ENCODE measurements at places on chromosomes 6 and 20.
A peak's percentile ranks its signal among the peaks of the same experiment; 100 is the strongest.

GRCh38 chr20:38129893-38130609 is 35.0 kb downstream of the TGM2 start:
- DNase-seq: no peak

GRCh38 chr20:59318201-59318790 is 17.9 kb downstream of the EDN3 start:
- DNase-seq: no peak

DNA sequence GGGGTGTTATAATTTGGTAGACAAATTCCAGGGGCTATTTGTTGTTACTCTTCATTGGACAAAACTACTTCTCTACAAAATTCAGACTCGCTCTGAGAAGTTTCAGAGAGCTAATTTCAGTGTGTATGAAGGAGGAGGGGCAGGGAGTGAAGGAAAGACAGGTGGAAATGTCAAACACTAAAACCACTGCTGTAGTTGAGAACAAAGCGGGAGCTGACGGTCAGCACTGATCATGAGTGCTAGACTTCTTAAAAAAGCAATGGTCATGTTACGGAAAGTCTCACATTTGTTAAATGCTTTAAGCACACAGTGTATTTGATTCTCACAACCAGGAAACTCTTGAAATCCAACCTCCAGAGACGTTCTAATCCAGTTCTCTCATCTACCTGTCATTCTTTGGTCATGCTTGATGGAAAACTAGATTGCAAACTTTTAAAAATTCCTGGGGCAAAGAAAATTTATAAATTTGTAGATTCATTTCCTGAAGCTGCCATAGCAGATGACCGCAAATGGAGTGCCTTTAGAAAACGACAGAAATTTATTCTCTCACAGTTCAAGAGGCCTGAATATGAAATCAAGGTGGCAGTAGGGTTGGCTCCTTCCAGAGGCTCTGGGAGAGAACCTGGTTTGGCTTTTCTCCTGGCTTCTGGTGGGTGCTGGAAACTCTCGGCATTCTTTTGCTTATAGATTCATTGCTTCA is 100.7 kb upstream of the CARMIL1 start:
- DNase-seq: no peak

GRCh38 chr20:63151554-63152321 is 64.2 kb downstream of the YTHDF1 start:
- no peak for DNase-seq

DNA sequence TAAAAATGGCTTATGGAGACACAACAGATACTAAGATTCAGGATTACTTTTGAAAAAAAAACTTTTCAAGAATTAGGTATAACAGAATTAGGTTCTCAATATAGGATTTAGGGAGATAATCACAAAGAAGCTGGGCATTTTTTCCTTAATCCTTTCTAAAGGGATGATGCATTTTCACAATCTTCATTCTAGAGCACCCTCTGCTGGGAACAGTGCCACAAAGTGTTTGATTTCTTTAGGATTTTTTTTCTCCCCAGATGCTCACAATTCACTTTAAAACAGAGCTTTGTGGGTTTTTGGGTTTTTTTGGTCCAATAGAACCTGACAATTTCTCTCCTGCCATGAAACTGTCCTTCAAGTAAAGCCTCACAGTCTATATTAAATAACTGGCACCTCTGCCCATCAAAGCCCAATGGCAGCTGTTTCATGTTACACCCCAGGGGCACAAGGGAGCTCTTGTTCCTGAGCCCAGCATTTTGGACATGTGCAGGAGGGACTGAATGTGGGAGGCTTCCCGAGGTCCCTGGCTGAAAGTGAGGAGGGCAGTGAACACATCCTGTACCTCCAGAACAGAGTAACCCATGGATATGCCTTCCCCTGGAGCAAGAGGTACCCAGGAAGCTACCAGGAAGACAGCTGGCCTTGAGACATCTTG is 39.7 kb downstream of the PREP start:
- peak; percentile 45 for DNase-seq

DNA sequence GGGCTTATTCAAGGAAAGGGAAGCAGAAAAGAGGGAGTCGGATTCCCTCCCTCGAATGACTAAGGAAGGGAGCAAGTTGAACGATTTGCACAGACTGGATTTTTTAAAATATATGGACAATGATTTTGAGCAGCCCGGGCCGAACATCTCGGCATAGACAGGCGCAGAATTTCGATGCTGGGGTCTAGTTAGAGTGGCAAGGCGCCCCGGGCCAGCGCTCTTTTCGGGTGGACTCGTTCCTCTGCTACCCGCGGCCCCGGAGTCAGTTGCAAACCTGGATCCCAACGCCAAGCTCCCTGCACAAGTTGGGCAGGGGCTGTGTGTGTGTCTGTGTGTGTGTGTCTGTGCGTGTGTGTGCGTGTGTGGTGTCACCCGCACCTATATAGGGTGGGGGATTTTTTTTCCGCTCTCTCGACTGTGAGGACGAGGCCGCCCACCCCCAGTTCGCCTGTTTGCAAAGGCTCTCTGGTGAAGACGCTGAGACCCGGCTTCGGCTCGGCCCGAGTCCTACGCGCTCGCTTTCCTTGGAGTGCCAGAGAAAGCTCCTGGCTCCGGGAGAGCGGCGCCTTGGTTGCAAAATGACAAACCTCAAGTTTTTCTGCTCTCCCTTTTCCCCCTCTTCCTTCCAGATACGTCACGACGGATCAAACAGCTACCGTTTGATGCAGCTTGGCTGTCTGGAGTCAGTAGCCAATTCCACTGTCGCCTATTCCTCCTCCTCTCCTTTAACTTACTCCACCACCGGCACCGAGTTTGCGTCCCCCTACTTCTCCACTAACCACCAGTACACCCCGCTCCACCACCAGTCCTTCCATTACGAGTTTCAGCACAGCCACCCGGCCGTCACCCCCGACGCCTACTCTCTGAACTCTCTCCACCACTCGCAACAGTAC is 1.4 kb downstream of the TFAP2D start:
- DNase-seq: no peak

DNA sequence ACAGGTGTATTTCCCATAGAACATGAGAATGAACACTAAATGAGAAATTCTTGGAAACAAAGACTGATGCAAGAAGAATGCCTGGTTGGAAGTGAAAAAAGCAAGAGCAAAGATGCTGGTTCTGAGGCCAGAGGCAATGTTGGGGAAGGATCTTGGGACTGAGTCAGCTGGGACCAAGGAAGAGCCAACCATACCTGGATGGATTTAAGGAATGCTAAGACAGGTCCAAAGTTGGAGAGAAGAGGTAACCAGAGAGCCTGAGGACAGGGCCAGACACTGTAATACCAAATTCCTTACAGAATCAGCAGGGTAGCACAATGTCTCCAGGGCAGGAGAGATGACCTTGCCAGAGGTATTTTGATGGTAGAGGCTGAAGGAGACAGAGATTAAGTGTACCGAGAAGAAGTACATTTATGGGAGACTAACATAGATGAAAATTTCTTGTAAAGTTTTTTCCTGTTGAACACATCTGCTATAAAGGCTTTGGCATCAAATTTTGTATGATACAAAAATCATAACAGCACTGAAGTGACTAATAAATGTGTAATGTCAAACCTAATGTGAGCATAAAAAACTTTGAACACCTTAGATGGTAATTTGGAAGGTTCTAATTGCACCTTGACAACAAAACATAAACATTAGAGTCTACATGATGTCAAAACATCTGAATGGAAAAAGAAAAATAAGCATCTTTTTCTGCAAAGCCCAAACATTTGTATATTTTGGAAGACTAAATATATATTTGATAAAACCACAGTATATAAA is 221.7 kb upstream of the MARCKS start:
- no peak for DNase-seq

- DNase-seq: peak; percentile 49
Observed at GRCh38 chr6:33787346-33787953, 1.5 kb downstream of the LEMD2 start.

GRCh38 chr6:127186889-127187288 is 68.4 kb downstream of the RSPO3 start:
- no peak for DNase-seq

GRCh38 chr6:52826513-52826912 is 14.1 kb downstream of the GSTA5 start:
- no peak for DNase-seq

DNA sequence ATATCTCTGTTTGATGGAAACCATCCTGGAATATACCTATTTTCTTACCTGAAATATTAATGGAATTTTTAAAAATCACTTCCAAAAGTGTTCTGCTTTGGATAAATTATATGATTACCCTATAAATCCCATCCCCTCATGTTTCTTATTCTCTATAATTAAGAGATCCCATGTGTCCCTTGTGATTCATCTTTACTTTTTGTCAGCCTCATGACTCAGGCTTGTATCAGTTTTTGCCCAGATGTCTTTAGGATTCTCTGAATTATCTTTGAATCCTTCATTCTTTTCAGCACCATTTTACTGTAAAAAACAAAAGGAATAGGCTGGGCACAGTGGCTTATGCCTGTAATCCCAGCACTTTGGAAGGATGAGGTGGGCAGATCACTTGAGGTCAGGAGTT is 804.5 kb upstream of the CITED2 start:
- DNase-seq: peak; percentile 84

DNA sequence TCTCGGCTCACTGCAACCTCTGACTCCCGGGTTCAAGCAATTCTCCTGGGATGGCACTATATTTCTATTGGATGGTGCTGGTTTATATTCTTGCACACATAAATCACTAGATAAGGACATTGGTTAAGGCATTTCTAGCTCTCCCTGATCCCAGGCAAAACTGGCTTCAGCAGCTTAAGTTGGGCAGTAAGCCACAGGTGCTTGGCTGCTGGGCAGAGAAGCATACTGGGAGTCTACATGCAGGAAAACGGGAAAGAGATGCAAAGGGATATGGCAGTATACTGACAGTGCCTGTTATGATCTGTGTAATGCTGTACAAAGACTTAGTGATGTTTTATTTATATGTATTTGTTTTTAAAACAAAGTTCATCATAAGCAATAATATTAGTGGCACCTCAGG is 33.3 kb upstream of the ZFP64 start:
- DNase-seq: no peak

- DNase-seq: peak; percentile 54
Observed at GRCh38 chr20:21229163-21229562, 74.0 kb upstream of the XRN2 start.

DNA sequence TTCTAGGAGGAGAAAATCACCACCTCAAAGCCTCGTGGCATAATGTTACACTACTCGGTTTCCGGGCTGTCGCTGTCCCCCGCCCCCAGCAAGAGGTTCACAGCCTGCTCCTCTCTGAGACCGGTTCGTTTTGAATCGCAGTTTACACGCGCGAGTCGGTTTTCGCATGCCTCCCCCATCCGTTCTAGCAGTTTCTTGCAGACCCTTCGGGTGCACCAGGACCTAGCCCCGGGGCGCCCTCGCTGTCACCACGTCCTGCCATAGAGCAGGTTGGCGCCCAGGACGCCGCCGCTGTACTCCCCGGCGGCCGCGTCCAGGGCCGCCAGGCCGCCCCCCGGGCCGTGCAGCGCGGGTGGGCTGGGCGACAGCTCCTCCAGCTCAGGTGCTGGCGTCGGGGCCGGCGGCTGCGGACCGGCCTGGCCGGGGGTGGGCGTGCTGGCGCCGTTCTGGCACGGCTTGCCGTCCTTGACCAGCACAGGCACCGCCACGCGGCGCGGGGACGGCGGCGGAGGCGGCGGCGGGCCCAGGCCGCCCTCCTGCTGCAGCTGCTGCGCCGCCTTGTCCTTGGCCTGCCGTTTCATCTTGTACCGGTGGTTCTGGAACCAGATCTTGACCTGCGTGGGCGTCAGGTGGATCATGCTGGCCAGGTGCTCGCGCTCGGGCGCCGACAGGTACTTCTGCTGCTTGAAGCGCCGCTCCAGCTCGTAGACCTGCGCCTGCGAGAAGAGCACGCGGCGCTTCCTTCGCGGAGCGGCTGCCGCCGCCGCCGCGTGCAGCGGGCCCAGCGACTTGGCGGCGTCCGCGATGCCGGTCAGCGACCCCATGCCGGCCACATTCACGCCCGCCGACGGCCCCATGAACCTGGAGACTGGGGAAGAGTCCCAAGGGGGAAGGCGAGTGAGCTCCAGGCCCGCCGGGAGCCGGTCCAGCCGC is 1.4 kb downstream of the NKX2-4 start:
- DNase-seq: no peak

DNA sequence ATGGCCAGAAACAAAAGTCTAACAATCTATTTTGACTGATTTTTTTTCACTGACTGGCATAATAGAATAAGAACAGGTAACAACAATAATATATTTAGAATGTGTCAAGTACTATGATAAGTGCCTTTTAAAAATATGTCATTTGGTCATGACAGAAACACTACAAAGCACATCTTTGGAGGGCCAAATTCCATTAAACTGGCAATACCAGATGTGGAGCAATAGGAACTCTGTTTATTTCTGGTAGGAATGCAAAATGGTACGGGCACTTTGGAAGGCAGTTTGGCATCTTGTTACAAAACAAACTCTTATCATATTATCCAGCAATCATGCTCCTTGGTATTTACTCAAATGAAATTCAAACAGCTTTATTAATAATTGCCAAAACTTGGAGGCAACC is 39.3 kb downstream of the TENT5A start:
- no peak for DNase-seq

- DNase-seq: no peak
Observed at GRCh38 chr20:53099856-53100255, 127.7 kb downstream of the TSHZ2 start.

GRCh38 chr6:6946206-6947155 is 161.3 kb upstream of the RREB1 start:
- no peak for DNase-seq

DNA sequence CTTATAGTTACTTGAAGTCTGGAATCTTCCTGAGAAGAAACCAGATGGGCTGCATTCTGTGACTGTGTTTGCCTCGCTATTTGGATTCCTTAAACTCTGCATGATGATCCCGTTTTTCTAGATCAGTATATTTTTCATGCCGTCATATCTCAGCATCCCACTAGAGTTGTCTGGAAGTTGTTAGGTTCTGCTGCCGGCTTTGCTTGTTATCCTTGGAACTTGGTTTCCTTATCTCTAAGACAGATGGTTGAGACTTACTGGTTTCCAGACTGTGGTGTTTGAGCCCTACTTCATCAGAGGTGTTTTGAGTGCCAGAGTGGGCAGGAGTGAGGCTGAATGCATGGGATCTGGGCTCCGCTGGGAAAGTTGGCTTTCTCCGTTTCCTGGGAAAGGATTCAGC is 50.3 kb downstream of the CDS2 start:
- no peak for DNase-seq
